ENCODE measurements at places on chromosomes 11 and 22. TPM values are rescaled to one million over a fixed set of nuclear protein-coding genes. Genes with fewer than 3 reads are reported as not detected.

DNA sequence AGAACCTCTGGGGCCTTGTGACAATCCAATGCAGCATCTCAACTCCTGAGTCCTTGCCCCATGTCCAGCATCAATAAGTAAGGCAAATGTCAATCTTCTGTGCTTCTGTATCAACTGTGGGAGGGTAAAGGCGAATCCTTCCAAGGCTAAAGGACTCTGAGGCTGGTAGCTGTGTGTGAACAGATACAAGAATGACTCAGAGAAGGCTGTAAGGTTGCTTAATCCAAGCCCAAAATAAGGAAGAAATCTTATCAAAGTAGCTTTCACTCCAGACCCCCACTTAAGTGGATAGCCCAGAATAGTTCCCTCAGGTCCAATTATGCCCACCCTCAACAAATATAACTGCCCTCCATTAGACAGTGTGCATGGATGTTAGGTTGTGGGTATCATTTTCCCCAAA is 28.1 kb upstream of the SCGB1A1 start:
- DNase-seq: no peak

GRCh38 chr22:30870451-30871345 is 97.9 kb downstream of the MORC2 start:
- no peak for DNase-seq

GRCh38 chr11:78961247-78961646 is 386.6 kb upstream of the NARS2 start:
- DNase-seq: no peak

- peak; percentile 72 for DNase-seq
Measured at GRCh38 chr11:35615921-35616900, 2.0 kb upstream of the FJX1 start.

DNA sequence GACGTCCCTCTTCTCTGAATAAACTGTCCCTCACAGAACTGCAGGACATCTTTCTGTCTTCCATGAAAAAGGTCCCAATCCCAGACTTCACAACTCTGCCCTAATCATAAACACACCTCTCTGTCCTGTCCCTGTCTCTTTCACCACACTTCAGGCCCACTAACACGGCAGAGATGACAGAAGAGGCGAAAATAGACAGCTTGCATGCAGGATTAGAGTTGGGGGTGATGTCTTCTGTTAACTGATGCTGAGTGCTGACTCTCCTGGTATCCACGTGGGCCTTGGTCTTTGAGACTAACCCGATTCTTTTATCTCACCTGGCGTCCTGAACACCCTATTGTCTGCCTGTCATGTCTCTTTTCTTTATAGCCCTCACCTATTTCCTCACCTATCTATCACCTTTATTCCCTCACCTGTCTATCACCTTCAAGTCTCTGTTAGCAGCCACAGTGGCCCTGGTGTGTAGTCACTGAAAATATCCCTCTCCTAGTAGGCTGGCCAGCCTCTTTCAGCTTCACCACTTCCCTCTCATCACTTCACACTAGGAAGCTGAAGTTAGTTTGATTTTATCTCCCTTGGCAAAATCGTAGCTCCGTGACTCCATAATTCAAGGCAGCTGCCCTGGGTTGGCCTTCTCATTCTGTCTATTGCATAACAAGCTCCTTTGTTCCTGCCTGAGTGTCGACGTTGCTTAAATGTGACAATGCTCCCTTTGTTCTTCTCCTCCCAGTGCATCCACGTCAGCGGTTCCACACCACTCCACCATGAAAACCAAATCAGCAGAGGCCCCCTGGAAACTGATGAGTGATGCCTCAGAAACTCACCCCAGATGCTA is 30.6 kb upstream of the DRD2 start:
- DNase-seq: no peak

GRCh38 chr11:2999464-2999998 is 7.4 kb upstream of the NAP1L4 start:
- no peak for DNase-seq

Gene KDELR3
- 1.9 TPM for total RNA-seq

Gene IL18
- 26.4 TPM for total RNA-seq

Gene OR51A2
- not detected for total RNA-seq

Gene NXPE2
- not detected for total RNA-seq

Measured in hematopoietic multipotent progenitor cell (in vitro differentiated cells).